ENCODE measurements at places on chromosomes 5 and 9.

DNA sequence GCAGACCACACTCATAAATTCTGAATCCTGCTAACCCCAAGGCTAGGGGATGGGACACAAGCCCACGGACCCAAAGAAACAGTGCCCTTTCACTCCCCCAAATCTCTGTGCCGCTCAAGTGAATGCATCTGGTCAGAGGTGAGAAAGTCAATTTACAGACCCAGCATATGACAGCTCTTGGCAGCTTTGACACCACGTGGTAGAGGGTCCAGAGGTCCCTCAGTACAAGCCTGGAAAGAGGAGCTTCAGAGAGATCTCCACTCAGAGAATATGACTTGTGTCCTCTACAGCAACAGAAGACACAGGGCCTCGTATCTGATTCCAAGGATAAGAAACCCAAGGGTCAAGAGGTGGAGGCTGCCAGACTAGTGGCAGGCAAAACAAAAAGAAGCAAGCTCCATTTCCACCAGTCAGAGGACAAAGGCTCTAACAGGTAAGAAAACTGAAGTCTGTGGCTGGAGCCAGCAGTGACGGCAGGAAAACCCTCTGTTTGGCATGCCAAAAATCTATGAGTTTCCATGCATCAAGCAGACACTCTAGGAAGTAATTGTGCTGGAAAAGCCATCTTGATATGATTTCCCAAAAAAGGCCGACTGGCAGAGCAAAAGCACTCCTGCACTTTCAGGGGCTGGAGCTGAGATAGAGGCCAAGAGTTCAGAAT is 138.7 kb downstream of the UGCG start:
- DNase-seq: no peak

DNA sequence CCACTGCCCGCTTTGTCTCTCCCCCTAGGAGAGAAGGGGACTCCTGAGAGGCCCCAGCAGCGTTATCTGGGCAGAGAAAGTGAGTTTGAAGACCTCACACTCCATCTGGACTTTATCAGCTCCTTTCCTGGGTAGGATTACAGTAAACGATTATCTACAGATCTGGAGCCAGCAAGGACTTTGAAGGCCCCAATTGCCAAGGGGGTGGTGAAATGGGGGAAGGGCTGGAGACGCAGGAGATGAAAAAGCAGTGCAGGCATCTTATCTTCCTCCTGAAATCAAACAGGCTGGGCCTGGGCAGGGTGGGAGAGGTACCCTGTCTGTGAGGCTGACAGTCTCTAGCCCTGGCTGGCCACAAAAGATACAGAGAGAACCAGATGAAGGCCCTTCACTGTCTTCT is 105.8 kb upstream of the MSX2 start:
- DNase-seq: no peak

GRCh38 chr5:36017004-36017403 is 25.8 kb upstream of the UGT3A1 start:
- no peak for DNase-seq

DNA sequence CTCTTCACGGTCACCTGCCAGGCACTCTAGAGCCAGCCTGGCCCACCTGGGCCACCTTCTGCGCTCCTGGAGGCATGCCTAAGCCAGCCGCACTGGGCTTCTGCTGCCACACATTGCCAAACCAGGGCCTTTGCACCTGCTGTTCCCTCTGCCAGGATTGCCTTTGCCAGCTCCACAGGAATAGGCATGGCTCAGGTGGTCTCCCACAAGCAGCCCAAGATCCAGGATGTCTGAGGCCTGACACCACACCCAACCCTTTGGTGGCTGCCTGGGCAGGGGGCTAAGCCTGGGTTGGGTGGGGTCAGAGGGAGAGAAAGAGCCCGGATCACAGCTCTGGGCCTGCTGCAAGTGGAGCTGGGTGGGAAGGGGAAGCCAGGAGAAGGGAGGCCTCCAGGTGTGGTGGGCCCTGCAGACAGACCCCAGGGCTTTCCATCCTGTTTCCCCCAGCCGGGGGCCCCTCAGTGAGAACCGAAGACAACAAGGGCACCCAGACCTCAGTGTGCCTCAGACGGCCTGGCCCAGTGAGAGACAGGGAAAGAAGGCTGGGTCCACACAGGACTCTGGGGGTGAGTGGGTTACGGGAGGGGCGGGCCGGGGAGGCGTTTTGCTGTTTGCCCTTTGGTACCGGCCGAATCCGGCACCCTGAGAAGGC is 672 bp upstream of the SUSD3 start:
- DNase-seq: no peak

GRCh38 chr5:62093976-62094375 is 212.0 kb upstream of the KIF2A start:
- no peak for DNase-seq

DNA sequence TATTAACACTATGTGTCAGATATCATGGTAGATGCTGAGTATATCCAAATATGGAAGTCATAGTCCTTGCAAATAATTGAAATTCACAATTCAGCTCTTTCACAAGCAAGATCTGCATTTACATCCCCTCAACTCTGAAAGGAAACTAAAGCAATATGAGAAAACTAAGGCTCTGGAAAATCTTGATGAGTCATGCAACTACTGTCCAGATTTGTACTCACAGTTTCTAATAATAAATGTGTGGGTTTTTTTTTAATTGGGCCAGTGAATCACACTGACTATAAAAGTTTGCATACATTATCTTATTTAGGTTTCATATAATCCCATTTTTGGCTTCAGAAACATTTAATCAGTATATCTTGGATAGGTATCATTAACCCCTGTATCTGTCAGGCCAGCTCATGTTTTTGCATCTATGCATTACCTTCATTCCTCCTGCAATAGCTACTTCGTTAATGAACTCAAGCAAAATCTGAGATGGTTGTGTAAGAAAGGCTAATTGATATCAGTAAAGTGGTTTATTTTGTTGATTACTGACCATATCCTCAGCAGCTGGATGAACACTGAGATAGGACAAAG is 58.7 kb upstream of the PRR16 start:
- DNase-seq: no peak

GRCh38 chr5:147688656-147689356 is 93.7 kb downstream of the JAKMIP2 start:
- no peak for DNase-seq

GRCh38 chr9:112121633-112122032 is 53.5 kb downstream of the SUSD1 start:
- no peak for DNase-seq

DNA sequence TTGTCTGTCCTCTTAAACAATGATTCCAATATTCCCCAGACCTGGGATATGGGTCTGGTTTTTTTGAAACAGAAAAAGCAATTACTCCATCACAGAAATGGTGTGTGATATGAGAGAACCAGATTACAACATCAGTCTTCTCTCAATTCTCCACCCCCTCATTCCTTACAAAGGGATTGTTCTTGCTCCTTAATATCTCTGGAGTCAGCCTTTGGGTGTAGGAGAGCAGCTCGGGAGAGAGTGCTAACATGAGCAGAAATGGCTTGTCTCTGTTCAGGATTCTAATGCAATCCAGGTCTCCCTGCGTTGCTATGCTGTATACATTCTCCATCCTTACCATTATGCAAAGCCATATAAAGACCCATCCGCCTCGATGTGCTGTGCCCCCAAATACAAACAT is 32.7 kb downstream of the ZFAND5 start:
- no peak for DNase-seq

- no peak for DNase-seq
These were observed 80.9 kb downstream of the THBS4 start for GRCh38 chr5:80116000-80116399.

- DNase-seq: no peak
These were observed 17.9 kb upstream of the MSMP start for GRCh38 chr9:35771943-35772342.

DNA sequence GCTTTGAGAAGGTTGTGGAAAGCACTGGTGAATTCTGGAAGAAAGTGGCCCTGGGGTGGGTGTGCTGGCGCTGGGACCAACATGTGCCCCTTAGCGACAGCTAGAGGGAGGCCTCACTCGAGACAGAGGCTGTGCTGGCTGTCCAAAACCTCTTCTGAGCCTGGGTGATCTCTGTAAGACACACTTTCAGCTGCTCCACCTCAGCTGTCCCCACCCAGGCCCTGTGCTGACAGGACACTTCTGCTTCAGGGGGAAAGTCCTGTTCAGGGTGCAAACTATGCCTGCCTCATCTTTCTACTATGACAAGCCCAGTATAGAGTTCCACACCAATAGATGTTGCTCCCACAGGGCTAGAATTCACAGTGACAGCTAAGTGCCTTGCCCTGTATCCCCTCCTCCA is 426.4 kb downstream of the MED10 start:
- DNase-seq: no peak

- DNase-seq: no peak
These were observed 164.9 kb downstream of the AP3B1 start for GRCh38 chr5:78129597-78129996.

- DNase-seq: no peak
These were observed 49.4 kb upstream of the ZBTB43 start for GRCh38 chr9:126755317-126755875.

- peak; percentile 8 for DNase-seq
These were observed 1.2 kb downstream of the CDC14B start for GRCh38 chr9:96618209-96619123.

DNA sequence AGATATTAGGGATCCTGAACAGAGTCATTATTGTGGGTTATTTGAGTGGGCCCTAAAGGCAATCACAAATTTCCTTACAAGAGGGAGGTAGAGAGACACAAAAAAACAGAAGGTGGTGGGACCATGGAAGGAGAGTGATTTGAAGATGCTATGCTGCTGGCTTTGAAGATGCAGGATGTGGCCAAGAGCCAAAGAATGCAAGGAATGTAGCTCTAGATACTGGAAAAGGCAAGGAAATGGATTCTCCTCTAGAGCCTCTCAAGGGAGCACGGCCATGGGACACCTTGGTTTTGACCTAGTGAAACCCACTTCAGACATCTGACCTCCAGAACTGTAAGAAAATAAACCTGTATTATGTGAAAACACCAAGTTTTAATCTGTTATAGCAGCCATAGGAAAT is 53.8 kb downstream of the TTC39B start:
- no peak for DNase-seq

DNA sequence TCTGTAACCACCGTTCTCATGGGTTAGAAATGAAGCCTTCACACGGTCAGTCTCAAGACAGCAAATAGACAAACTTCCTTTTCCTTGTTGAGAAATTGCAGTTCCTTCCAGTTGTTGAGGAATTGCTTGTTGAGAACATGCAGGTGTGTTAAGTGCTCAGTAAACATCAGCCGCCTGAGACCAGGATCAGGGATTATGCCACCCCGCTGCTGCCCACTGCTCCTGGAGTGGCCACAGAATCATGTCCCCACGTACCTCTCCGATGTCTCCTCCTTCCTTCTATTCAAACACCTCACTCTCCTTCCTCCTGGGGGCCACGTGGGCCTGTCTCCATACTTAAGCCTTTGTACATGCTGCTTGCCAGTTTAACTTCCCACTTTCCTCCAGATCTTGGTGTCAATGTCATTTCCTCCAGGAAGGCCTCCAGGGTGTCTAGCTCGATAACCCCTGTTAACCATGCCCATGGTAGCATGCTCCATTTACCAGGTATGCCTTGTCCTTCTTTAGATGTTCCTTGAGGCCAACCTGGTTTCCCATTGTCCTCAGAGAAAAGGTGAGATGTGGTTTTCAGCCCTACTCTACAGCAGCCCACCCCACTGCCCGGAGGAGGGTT is 33.8 kb upstream of the RPL26L1 start:
- DNase-seq: no peak

DNA sequence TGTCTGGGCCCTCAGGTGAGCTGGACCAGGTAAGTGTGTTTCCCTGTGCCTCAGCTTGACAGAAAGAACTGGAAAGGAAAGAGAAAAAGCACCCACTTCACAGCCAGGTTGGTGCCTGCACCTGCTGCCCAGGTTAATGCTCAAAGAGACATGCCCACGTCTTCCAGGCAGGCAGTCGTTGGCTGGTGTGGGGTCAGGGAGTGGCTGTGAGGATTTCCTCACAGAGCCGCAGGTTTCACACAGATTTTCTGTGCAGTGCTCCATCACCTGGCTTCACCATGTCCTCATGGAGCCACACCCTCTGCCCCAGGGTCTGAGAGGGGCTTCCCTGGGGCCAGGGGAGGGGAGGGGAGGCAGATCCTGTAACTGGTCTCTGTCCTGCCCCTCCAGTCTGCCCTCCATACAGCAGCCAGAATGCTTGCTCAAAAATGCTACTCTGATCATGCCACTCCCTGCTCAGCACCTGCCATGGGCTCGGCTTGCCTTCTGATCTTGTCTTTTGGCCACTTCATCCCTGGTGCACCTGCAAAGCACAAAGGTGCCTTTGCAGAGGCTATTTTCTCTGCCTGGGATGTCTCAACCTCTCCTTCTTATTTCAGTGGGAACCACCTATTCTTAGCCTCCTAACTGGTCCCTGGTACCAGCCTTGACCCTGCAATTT is 82.5 kb upstream of the UBTD2 start:
- DNase-seq: no peak

DNA sequence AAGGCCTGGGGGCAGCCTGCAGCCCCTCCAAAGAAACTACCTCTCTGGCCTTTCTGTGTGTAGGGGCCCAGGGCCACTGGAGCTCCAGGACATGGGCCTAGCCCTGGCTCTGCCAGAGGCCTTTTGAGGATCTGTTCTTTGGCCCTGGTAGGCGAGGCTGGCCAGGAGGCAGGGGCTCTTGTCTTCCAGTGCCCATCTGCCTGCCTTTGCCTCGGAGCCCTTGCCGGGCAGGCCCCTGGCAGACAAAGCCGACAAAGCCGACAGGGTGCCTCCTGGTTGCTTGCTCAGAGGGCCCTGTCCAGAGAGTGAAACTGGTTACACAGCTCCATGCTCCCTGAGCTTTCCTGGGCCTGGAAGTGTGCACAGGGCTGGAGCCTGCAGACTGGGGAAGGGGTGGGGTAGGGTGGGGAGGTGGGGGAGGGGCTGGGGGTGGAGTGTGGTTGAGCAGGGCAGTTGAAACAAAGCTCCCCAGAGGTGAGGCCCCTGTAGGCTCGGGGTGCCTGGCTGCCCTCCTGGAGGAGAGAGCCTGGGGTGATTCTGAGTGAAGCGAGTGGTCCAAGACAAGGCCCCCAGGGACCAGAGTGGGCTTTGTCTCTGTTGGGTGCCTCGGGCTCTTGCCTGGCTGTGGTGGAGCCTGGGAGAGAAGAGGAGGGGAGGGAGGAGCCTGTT is 29.3 kb downstream of the PTPA start:
- no peak for DNase-seq

GRCh38 chr9:113477058-113477457 is 13.5 kb downstream of the RGS3 start:
- no peak for DNase-seq

GRCh38 chr5:56356121-56356835 is 123.1 kb upstream of the ANKRD55 start:
- no peak for DNase-seq

DNA sequence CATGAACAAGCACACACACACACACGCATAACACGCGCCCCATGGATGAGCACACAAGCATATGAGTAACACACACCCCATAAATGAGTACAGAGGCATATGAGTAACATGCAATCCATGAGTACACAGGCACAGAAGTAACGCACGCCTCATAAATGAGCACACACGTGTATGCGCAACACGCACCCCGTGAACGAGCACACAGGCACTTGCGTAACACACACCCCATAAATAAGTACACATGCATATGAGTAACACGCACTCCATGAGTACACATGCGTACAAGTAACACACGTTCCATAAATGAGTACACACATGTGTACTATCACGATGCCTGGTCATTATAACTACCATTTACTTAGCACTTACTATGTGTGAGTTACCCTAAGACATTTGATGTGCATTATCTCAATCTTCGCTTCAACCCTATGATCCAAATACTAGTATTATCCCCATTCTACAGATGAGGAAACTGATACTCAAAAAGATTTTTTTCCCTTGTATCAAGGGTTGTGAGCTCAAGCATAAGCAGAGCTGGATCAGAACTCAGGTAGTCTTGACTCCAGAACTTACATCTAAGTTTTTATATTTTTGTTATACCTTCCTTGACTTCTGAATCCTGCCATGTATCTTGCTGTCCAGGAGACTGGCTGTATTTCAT is 7.7 kb downstream of the MED27 start:
- no peak for DNase-seq

- no peak for DNase-seq
These were observed 52.0 kb downstream of the OLFM1 start for GRCh38 chr9:135139366-135139959.
